ENCODE measurements at places on chromosomes 7 and 10.

- DNase-seq, result no peak
Measured at GRCh38 chr7:139249179-139249810, 18.3 kb downstream of the UBN2 start.

DNA sequence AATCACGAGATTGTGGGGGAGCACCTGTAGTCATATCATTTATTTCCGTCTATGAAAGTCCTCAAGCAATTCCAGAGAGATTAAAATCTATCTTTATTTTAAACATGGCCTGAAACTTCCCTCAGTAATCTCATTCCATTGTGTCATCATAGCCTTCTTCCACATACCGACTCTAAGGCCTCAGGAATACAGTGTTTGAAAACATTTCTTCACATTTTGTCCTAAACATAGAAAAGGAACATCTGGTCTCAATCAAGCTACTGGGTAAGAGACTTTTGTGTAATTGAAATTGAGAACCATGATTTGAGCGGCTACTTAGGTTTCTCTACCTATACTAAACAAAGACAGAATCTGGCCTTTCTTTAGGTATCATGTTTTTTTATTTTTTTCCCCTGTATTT lies 78.0 kb upstream of the ELMO1 start:
- DNase-seq, result no peak

GRCh38 chr10:132586739-132587138 lies 49.2 kb downstream of the INPP5A start:
- no peak for DNase-seq

DNA sequence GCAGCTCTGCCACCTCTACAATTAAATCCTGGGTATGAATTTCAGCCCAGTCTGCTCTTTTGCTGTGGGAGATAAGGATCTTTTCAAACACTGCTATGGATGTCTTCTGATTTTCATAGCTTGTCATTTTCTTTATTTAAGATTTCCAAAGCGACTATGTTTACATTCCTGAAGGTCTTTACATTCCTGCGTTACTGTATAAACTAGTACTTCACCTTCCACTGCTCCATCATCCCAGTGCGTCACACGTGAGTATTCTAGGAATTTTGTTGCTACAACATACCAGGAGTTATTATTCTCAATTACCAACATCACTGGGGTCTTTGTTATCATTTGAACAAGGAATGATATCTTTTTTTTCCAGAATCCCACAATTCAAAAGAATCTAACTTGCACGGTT lies 944.7 kb downstream of the SORCS3 start:
- no peak for DNase-seq

DNA sequence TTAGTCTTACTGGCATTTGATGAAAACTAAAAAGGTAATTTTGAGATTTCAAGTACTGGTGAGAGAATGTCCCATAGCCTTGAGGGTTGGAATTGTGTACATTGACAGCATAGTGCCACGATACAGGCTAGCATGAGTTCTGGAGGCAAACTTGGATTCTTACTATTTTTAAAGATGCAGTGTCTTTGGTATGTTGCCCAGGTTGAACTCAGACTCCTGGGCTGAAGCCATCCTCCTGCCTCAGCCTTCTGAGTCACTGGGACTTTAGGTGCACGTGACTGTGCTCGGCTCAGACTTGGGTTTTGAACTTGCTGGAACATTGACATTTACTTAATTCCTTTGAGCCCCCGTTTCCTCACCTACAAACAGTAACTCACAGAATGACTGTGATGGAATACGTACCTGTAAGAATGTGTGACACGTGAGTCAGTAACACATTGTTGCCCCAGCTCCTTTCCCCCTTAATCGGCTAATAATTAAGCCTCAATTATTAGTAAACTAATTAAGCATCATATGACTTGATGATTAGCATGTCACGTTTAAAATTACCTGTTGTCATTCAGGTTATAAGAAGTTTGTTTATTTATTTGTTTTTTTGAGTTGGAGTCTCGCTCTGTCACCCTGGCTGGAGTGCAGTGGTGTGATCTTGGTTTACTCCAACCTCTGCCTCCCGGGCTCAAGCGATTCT lies 10.6 kb downstream of the DNAJB6 start:
- no peak for DNase-seq

- no peak for DNase-seq
Measured at GRCh38 chr7:1466524-1467271, 7.4 kb upstream of the MICALL2 start.

DNA sequence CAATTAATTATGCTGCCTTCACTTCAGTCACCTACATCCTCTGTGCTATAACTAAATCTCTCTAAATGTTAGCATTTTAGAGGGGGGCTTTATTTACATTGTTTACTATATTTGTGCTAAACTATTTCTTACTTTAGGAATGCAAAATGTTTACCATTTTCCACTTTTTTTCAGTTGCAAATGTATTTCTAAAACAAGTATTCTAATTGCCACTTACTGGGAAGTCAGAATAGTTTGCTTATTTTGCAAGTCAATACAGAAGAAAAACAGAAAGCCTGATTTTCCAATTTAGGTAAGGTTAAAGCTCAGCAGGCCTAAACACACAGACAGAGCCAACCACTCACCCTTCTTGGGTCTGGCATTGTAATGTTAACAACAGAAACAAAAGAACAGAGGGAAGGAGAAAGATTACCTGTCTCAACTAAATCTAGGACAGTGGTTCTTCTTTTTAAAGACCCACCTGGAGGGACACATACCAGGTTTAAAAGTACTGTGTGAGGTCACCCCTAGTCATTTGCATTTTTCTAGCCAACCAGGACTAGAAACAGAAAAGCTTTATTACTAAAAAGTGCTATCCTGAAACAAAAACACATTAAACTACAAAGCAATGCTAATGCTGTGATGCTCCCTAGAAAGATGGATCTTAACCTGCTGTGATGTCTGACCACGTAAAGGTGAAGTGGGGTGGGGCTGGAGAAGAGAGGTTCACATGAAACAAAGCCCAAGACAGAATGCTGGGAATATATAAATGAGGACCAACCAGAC lies 178.2 kb downstream of the SLC25A13 start:
- no peak for DNase-seq

DNA sequence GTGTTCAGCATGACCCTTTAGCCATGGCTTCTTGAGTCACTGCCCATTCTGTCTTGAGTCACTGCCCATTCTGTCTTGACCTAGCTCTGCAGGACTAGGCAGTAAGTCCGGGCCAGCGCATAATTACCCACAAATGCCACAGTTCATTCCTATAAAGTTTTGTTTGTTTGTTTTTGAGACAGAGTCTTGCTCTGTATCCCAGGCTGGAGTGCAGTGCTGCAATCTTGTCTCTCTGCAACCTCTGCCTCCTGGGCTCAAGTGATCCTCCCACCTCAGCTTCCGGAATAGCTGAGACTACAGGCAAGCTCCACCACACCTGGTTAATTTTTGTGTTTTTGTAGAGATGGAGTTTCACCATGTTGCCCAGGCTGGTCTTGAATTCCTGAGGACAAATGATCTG lies 32.7 kb upstream of the TARP start:
- no peak for DNase-seq

- no peak for DNase-seq
Measured at GRCh38 chr10:90775351-90776028, 82.3 kb downstream of the HTR7 start.

DNA sequence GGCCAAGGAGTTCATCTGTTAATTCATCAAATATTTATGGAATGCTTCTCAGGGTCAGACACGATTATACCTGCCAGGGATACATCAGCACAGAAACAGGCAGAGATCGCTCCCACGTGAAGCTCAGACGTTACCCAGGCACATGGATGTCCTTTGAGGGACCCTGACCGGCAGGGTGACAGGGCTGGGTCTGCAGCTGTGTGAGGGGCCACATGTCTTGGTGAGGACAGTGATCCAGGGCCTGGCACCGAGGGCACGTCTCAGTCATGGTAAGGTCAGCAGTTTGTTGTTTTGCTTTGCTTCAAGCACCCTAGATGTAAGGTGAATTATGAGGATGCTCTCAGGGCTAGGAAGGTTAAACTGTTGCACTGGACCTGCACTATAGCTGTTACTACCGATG lies 227.9 kb downstream of the WDR37 start:
- DNase-seq, result no peak

DNA sequence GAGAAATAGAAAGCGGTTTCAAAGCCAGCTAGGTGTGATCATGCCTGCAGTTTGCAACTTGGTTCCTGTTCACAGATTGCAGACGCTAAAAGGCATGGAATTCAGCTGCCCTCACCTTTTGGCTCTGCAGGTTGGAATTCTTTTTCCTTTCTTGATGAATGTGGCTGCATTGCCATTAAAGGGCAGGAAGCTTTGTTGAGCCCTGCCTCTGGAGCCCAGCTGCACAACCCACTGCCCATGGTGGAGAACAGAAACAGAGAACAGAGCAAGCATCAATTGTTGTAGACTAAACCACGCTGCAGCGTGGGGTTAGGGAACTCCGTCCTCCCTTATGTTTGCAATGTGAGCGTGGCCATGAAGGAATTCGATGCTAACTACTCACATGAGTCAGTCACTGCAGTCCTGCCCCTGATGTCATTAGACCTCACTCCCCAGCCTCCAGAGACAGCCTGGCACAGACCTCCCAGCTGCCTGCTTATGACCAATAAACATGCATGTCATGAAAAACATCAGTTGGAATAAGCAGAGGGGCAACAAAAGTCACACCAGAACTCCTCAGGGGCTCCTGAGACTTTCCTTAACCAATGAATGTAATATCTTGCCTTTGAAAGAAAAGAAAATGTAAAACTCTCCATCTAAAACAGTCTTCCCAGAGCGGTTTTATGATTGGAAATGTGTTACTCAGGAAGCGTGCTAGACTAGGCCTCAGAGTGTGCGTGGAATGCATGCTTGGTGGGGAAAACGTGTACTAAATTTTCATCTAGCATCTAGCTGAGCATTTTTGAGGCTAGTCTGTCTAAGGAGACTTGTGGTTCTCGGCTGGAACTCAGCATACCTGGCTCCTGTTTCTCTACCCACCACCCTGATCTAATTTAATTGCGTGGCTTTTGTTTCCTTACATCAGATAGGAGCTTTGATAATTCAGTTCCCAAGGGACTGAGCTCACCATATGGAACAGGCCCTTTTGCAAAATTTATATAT lies 232.2 kb downstream of the KIAA1217 start:
- no peak for DNase-seq

- DNase-seq, result no peak
Measured at GRCh38 chr10:778626-779330, 89.3 kb upstream of the DIP2C start.

- DNase-seq, result no peak
Measured at GRCh38 chr10:43862756-43863155, 214.1 kb upstream of the ZNF32 start.

DNA sequence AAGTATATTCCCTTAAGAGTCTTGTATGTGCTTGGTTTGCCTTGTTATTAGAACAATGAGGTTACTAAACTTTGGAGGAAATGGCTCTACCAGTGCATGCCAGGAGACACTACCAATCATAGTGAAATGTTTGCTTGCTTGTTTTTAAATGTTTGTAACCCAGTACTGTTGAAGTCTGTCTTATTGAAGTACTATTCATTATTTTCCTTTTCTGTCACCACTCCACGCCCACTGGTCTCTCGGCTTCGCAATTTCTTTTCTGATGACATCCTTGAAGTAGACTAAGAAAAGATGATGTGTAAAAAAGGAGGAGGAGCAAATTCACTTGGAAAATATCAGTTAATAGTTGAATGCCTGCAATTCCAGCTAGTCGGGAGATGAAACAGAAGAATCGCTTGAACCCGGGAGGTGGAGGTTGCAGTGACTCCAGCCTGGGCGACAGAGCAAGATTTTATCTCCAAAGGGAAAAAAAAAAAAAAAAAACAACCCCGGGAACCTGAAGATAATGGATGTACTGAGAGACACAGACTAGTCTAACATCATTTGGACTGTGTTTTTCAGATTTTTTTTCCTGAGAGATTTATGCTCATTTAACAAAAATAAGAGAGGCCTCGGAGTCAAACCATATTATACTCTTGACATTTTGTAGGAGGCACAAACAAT lies 959.4 kb downstream of the PCDH15 start:
- no peak for DNase-seq

- DNase-seq, result no peak
Measured at GRCh38 chr10:102027261-102027660, 28.7 kb downstream of the ARMH3 start.

GRCh38 chr7:106220307-106220706 lies 64.5 kb downstream of the NAMPT start:
- no peak for DNase-seq
